ENCODE measurements at places on chromosomes 2 and 18. TPM values are rescaled to one million over a fixed set of nuclear protein-coding genes. Genes with fewer than 3 reads are reported as not detected.
A peak's percentile ranks its signal among the peaks of the same experiment; 100 is the strongest.

DNA sequence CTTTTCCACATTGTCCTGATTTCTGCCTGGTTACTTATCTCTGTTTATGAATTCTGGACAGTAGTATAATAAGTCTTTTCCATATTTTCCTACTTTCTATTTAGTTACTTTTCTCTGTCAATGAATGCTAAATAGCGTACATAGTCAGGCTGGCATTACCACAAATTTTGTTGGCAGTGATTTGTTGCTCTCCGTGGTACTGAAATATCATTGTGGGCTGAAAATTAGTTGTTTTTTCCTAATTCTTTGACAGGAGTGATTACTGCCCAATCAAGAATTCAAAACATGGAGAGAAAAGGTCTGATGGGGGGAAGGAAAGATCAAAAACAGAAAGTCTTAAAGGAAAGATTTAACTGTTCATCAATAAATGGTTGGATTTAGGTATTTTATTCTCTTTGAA, 7.7 kb upstream of the GALNT13 start:
- DNase-seq, result no peak

GRCh38 chr2:41199334-41199733, 747.4 kb upstream of the SLC8A1 start:
- no peak for DNase-seq

- peak; percentile 9 for DNase-seq
These were observed 674 bp upstream of the ERBB4 start for GRCh38 chr2:212539072-212539880.

- no peak for DNase-seq
These were observed 15.4 kb upstream of the PPP1R1C start for GRCh38 chr2:181970160-181970794.

- no peak for DNase-seq
These were observed 6.7 kb upstream of the ACAA2 start for GRCh38 chr18:49819823-49820671.

DNA sequence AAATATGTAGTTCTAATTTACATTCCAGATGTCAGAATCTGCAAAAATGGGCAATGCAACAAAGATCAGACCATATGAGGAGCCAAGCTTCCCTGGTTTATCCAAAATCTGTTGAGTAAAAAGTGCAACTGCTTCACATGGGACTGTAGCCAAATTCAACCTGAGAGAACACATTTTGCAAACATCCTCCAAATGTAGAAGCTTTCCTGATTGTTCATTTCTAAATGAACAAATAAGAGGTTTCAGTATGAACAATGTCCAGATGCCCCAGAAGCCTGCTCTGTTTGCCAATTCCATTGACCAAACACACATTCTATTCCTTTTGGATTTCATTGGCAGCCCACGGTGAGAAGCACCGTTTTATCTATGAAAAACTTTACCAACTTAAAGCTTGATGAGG, 117.9 kb upstream of the OSR1 start:
- DNase-seq, result no peak

- peak; percentile 35 for DNase-seq
These were observed 31.9 kb upstream of the FOSL2 start for GRCh38 chr2:28360718-28361293.

DNA sequence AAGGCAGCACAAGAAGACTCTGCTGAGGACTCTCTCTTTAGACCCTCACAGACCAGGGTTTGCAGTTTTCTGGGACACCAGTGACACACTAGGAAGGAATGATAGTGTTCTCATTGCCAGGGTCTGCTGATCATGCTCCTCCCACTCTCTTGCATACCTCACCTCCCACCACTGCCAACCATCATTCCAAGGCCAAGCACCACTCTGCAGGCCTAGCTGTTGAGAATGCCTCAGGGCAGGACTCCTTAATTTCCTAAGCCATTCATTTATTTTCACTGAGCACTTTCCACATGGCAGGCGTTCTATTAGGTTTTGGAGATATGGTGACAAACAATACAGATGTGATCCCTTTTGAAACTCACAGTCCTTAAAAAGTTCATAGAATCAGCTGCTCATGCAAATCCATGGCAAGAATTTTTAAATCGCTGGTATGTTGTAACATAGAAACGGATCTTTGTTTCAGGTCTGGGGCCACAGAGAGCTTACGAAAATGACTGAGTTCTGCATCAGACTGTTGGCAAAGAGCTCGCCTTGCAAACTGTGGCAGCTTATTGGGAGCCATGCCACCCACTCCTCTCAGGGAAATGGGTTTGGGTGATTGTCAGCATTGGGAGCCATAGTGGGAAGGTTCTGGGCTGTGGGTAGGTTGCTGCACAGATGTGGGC, 78.5 kb downstream of the XDH start:
- DNase-seq, result no peak

- DNase-seq, result peak; percentile 37
These were observed 149.3 kb downstream of the EXOC6B start for GRCh38 chr2:72676341-72677025.

- DNase-seq, result no peak
These were observed 118.6 kb downstream of the PTGR3 start for GRCh38 chr18:75090336-75090735.

DNA sequence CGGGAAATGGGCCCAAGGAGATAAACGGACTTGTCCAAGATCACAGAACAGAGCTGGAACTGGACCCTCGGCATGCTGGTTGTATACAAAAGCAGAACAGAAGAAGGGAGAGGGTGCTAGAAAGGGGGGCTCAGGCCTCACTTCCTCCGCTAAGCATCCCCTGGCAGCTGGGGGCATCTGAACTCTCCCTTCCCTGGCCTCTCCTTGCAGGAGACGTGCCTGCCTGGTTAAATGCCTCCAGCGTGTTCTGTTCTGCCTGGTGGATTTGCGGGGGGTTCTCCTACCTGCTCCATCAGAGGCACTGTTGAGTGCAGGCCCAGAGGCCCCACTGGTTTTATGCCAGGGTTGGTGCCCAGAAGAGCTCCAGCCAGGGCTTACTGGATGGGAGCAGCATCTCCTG, 124.7 kb downstream of the ZFP36L2 start:
- no peak for DNase-seq

DNA sequence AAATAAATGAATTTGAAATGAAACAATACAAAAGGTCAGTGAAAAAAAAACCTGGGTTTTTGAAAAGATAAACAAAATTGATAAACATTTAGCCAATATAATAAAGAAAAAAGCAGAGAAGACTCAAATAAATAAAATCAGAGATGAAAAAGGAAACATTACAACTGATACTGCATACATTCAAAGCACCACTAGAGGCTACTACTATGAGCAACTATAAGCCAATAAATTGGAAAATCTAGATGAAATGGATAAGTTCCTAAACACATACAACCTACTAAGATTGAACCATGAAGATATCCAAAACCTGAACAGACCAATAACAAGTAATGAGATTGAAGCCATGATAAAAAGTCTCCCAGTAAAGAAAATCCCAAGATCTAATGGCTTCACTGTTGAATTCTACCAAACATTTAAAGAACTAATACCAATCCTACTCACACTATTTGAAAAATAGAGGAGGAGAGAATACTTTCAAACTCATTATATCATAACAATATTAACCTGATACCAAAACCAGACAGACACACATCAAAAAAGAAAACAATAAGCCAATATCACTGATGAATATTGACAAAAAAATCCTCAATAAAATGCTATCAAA, 80.8 kb upstream of the CERS6 start:
- no peak for DNase-seq

DNA sequence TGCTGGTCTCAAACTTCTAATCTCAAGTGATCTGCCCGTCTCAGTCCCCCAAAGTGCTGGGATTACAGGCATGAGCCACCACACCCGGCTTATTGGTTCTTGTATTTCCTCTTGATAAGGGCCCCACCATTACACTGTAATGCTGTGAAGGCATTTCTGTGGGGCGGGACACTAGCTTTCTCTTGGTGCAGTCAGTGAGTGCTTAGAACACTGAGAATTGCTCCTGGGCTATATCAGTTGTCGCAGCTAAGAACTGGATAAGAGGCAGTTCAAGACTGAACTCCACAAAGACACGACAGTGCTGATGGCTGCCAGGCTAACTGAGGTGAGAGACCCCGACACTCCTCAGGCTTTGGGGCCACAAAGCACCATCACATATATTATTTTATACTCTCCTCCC, 2.1 kb downstream of the KHK start:
- DNase-seq, result no peak

DNA sequence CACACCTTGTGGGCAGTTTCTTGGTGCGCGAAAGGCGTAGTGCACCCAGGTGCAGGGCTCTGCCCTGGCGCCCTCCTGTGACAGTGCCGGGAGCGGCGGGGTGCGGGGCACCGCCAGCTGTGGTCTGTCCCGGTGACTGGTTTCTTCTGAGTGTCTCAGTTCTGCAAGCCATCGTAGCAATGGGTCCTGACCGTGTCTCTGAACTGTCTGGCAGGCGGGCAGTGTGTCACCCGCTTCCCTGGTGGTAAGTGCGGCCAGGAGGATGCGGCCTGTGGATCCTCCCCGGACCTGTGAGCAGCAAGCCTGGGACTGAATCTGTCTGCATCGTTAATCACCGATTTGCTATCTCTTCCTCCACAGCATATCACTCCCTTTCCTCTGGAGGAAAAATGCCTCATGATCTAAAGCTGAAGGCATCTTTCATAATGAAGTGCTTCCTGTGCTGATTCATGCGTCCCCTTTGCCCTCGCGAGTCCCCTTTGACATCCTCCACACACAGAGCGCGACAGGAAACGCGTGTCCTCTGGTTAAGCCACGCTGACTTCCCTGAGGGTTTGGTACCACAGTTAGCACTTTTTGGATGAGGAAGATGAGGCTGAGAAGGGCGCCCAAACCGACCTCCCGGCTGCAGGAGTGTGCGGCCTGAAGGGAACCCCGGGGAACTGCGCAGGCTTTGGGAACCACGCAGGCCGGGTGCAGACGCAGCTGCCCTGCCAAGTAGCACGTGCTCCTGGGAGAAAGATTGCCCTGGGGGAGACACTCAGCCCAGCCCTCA, 416.0 kb upstream of the HS6ST1 start:
- DNase-seq, result peak; percentile 50

- no peak for DNase-seq
These were observed 104.9 kb downstream of the SPTBN1 start for GRCh38 chr2:54561010-54561409.

DNA sequence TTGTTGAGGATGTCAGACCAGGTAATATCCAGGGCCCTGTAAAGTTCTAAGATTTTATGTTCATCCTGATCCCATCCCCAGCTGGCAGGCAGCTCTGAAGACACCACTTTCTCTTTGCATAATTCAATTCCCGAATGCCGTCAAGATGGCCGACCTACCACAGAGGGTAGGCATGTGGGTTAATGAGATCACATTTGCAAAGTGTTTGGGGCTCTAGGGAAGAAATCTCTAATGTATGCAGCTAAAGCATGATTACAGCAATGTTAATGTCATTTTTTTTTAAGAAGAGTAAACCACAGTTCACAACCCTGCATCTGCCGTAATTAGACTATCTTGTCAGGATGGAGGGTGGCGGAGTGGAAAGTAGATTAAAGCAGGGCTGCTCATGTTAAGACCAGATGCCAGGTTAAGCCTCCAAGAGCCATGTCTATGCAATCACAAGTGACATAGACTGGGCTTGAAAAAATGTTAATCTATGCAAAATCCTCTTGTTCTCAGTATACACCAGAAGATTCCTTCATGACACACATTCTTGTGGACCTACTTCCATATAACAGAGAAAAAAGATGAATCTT, 131.4 kb downstream of the ALK start:
- DNase-seq, result no peak

DNA sequence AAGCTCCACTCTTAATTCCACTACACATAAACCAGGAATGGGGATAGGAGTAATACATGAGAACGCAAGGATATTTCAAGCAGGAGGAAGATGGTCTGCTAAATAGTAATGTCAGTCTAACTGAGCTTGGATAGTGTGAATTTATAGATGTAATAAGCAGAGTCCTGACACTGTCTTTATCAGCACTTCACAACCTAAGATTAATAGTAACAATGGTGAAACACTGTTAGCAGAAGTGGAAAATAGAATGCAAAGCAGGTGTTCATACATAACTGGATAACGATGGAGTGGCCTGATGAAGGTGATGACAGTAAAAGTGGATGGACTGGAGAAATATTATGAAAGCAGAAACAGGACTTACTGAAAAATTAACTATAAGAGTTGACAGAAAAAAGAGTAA, 80.4 kb downstream of the ROCK2 start:
- no peak for DNase-seq

DNA sequence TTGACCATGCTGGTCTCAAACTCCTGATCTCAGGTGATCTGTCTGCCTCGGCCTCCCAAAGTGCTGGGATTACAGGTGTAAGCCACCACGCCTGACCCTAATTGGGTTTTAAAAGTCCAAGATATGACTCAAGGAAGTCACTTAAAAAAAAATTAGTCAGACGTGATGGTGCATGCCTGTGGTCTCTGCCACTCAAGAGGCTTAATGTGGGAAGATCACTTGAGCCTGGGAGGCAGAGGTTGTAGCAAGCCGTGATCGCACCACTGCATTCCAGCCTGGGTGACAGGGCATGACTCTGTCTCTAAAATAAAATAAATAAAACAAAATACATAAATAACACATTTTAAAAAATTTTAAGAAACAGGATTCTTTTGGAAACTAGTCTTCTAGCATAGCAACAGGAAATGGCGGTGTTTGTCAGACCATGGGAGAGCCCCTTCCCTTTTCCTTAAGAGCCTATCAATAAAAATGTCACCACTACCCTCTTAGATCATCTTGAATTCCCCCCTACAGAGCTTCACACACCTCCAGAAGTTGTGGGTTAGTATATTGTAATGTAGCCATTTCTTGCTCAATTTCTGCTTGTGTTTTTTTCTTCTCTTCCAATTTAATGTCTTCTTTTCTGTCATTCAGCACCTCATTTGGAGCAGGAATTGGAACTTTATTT, 20.1 kb downstream of the SFT2D3 start:
- DNase-seq, result no peak

DNA sequence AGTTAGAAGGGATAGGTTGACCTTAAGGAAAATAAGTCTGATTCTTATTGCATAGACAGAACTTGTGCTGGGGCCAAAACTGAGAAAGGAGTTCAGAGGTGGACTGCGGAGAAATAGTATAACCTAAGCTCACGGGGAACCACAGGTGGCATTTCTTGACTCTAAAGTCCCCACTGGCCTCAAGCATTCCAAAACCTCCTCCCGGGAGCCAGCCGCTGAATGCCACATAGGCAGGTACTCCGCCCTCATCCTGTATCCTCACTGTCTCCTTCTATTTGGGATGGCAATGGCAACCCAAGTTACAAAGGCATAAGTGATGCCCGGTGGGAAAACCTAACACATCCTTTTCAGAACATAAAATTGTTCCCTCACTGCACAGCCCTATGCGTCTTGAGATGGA, 173.0 kb downstream of the SP3 start:
- DNase-seq, result no peak

GRCh38 chr2:237217995-237218616, 132.4 kb downstream of the COPS8 start:
- no peak for DNase-seq

Gene SPDYA
- total RNA-seq, result 0.56 TPM

Gene MYL12A
- total RNA-seq, result 781 TPM

Gene C1QL2
- not detected for total RNA-seq

Gene WDR7
- 28.1 TPM for total RNA-seq

Gene L3MBTL4
- total RNA-seq, result 5.9 TPM

Gene HMSD
- not detected for total RNA-seq

Gene PPP1CB
- 143 TPM for total RNA-seq

All from dermis blood vessel endothelial cell (primary cell).